GM12892 (cell line): ENCODE measurements at places on chromosomes 2 and 18.

DNA sequence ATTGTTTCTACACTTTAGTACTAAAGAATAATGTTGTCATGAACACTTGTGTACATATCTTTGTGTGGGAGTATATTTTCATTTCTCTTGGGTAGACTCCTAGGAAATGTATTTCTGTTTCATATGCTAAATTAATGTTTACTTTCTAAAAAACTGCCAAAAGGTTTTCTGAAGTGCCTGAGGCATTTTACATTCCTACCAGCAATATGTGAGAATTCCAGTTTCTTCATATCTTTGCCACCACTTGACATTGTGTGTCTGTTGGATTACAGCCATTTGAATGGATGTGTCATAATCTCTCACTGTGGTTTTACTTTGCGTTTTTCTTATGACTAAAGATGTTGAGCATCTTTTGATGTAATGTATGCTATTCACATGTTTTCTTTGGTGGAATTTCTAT lies 428.2 kb upstream of the KCNH7 start:
- no peak for DNase-seq

DNA sequence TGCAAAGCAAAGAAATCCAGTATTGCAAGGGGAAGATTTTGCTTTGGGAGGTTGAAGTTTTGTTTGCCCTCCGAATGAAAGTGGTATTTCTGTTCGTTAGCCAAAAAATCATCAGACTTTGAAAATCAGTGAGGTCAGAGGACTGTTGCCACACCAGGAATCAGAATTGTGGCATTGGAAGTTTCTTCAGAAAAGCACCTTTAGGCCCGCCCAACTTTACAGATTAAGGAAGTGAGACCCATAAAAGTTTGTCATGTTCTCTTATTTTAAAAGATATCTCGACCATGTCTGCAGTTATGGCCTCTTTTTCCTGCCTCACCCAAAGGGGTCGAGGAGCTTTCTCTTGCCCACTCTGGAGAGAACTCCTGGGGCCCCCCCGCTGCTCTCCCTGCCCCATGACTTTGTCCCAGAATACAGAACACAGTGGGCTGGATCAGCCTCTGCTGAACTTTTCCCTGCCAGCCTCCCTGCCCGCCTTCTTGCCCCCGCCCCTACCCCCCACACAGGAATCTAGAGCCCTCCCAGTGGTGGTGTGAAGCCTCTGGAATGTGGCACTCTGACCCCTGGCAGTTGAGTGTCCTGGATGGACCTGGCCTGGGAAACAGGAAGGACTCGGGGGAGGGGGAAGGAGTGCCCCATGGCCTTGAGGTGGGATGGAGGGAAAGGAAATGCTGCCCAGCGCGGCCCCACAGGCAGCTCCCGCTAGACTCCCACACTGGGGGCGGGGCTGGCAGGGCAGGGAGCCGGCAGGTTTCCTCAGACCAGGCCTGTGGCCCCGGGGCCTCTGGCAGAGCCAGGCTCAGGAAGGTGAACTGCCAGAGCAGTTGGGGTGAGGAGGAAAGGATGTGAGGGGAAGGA lies 25.3 kb downstream of the CRIM1 start:
- no peak for DNase-seq

DNA sequence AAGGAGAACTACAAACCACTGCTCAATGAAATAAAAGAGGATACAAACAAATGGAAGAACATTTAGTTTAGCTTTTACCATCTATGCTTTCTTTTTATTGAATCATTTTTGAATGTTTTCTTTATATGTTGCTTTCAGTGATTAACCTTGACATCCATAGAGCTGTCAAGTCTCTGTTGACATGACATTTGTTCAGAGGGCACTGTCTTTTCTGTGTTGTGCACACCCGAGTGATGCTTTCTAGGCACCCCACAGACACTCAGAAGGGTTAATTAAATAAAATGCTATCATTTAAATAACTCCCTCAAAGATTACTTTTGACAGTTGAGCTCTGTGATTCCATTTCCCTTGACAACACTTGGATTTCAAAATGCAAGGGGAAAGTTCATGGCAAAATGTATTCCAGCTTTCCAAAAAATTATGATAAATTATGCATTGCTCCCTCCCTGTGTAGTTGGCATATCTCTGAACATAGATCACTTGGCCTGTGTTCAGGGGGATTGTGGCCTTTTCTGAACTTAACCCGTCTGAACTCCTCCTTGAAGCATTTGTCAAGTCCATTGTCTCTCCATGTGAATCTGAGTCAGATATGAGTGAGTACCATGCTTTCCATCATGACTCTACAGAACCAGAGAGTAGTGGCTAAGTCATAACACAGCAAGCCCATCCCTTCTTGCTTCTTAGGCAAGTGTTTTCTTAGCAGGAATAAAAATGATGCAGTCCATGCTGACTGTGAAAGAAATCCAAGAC lies 372.6 kb downstream of the RPRM start:
- no peak for DNase-seq

DNA sequence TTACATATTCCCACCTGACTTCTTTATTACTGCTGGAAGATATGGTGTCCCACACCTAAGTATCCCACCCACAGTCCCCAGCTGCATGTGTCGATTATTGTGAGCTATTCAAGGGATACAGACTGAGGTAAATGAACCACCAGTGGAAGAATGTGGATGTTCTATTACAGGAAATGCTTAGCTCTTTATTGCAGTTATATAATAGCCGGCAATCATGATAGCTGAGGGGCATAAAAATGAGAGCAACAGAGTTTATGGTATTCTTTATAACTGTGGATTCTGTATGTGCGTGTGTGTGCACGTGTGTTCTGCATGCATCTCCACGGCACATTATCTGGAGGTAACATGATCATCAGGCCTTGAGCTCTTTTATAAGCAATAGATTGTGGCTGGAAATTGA lies 198.9 kb downstream of the NEDD4L start:
- DNase-seq = no peak

DNA sequence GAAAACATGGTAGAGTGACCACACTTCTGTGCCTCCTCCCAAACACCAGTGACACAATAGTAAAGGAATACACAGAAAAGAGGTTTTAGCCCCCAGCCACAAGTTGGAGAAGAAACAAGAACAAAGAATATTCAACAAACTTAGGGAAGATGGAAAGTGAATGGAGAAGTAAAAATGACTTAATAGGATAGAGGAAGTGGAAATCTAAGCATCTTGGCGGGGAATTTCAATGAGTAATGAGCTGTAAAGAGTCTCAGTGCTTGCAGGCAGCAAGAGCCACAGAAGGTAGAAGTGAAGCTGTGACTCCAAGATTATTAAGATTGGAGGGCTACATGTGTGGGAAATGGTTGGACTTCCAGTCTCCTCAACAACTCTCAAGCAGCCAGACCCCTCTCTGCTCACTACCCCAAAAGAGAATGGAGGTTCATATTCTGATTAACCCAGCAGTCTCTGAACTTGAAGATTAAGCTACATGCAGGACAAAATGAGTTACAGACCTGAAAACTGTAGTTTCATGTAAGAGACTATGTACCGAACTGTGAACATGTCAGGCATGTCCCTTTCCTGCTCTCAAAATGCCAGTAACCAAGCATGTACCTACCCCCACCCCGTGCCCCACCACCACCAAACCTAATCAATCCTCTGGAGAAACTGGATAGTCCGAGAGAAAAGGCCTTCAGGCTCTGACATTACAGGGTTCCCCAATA lies 16.9 kb upstream of the HNRNPLL start:
- DNase-seq = no peak

DNA sequence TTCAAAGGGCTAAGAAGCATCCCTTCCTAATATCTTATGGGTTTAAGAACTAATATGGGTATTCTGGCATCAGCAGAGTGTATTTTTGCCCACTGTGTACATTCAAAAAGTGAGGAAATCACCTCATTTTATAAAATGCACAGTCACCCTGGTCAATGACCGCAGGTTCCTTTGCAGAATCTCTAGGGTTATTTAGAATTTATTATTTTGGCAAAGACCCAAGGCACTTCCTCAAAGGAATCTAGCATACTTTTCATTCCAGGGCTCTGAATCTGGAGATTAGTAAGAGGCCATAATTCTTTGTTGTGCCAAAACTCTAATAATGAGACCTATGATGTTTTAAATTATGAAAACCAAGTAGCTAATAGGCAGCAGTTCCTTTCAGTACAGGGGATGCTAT lies 27.2 kb upstream of the CDH2 start:
- no peak for DNase-seq

- DNase-seq = no peak
These were observed 104.7 kb downstream of the CD226 start for GRCh38 chr18:69843015-69843414.

DNA sequence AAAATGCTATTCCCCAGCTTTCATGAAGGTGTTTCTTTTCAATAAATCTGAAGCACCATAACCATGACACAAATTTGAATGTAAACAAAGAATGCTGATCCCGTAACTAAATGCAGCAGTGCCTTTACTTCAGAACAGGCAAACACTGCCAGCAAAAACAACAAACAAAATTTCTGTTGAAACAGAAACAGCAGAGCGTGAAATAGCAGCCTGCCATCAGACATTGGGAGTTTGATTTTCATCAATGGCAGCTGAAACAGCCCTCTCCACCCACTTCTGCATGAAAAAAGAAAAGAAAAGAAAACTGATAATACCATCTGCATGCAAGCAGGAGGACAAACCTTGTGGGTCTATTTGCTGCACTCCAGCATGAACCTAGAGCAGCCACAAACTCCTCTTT lies 128.3 kb downstream of the CDH2 start:
- DNase-seq = no peak

- DNase-seq = no peak
These were observed 68.9 kb upstream of the FZD7 start for GRCh38 chr2:201964631-201965206.

- DNase-seq = no peak
These were observed 25.9 kb downstream of the ARL5A start for GRCh38 chr2:151802315-151802714.

GRCh38 chr2:20106746-20107145 lies 55.3 kb upstream of the LAPTM4A start:
- no peak for DNase-seq

GRCh38 chr2:80380736-80381135 lies 76.2 kb upstream of the LRRTM1 start:
- DNase-seq = no peak

DNA sequence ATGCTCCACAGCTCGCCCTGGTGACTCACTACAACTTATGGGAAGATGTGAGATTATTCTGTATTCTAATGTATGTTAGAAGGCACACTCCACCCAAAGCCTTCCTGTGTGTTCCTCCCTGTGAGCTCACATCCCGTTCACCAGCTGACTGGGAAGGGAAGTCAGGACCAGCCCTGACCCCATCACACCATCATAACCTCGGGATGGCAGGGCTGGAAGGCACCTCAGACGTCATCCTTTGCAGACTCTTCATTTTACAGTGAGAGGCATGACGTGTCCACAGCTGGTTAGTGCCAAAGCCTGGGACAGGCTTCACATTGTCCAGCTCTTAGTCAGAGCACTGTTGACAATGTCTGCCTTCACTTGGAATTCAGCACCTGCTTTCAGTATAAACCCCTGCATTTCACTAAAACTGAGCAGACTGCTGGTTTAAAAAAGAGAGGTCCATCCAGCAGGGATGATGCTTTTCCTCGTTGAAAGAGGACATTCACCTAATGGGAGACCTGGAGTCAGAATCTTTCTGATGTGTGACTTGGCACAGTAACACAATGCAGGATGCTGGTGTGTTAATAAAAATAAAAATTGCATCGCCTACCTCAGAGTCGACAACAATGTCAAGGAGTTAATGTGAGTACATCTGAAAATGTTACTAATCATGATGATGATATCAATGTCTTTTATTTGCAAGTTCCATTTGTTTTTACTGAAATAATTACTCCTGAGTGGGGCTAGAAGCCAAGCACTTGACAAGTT lies 418.0 kb upstream of the TNP1 start:
- DNase-seq = no peak

- DNase-seq = no peak
These were observed 168.2 kb downstream of the TWIST2 start for GRCh38 chr2:239015901-239016675.

- no peak for DNase-seq
These were observed 68.6 kb downstream of the PTGR3 start for GRCh38 chr18:75140296-75140695.

- DNase-seq = no peak
These were observed 164.0 kb upstream of the ZEB2 start for GRCh38 chr2:144683966-144684365.

DNA sequence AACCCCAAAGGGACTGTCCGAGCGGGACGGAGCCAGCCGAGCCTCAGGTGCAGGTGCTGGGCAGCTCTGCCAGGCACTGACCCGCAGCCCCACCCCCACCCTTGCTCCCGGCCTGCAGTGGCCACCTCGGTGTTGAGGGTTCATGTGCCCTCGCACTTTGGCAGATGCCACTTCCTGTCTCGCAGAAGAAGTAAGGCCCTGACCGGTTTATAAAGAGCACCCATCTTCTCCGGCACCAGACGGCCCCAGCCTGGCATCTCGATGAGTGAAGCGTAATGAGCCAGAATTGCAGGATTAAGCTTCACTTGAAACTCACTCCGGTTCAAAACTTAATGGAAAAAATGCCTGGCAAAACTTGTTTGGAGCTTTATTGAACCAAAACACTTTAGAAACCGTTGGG lies 10.9 kb upstream of the NFATC1 start:
- DNase-seq = no peak

- DNase-seq = no peak
These were observed 24.5 kb upstream of the MMADHC start for GRCh38 chr2:149612122-149612521.

- no peak for DNase-seq
These were observed 6.8 kb upstream of the ANKRD62 start for GRCh38 chr18:12086677-12087470.

DNA sequence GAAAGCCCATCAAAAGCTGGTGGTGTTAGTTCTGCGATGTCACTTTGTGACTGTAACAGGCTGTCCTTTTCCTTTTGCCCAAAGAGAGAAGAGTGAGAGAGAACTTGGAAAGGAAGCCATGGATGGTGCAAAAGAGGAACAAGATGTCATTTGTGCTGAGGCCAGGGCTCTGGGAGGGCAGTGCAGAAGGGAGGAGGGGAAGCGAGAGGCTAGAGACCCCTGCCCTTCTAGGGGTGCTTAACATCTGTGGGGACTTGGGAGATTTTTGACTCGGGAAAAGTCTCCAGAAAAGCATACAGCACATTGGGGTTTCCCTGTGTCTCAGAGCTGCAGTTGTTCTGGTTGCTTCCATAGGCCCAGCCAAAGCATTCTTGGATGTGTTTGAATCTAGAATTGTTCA lies 49.6 kb downstream of the ZBTB7C start:
- DNase-seq = no peak

- no peak for DNase-seq
These were observed 6.0 kb upstream of the DSG3 start for GRCh38 chr18:31441493-31441892.

GRCh38 chr18:58662118-58662517 lies 9.1 kb upstream of the MALT1 start:
- DNase-seq = no peak
